ENCODE measurements at places on chromosomes 7 and 10.

GRCh38 chr7:28483908-28484605 lies 71.7 kb downstream of the CREB5 start:
- DNase-seq = no peak

DNA sequence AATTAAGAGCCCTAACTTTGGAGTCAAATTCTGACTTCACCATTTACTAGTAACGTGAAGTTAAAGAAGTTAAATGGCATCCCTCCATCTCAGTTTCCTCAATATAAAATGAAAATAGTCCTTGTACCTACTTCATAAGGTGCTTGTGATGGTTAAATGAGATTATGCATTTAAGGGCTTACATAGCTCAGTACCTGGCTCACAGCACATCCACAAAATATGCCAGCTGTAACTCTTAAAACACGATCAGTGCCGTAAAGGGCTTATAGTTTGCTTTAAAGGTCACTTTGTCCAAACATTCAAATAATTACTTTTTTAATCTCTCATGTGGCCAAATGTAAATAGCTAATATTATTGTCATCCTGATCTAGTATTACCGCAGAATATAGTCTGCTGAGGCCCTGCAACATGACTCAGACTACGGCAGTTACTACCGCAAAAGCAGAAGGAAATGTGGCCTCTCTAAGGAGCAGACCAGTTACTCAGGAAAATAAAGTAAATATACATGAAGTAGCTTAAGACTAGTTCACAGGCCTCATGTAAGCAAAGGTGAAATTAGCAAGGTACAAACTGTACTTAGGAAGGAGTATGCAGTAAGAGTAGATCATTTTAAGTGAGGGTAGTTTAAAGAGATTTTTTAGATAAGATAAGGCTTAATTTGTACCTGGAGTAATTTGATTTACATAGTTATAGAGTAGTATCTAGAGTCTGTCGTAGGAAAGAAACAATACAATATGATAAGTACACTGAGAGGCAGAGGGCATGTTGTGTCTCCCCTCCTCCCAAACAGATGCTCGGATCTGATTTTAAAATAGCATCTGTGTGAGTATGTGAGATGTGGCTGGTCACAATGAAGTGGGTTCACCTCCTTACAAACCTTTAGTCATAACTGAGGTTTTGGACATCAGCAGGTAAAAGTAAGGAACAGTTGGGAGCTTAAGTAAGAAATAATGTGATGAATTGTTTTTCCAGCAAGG lies 13.1 kb downstream of the CASP2 start:
- no peak for DNase-seq

DNA sequence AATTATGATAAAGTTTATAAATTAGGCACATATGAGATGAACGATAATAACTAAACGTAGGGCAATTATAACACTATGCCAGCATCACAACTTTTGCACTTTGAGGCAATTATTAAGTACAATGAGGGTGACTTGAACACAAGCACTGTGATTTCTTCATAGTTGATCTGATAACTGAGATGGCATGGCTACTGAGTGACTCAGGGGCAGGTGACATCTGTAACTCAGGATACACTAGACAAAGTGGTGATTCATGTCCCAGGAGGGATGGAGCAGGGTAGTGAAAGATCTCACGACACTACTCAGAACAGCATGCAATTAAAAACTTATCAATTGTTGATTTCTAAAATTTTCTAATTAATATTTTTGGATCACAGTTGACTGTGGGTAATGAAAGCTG lies 98.3 kb upstream of the ARHGAP21 start:
- DNase-seq = no peak

GRCh38 chr7:55575098-55575497 lies 2.8 kb upstream of the VOPP1 start:
- no peak for DNase-seq

- DNase-seq = no peak
These were observed 382.7 kb downstream of the THSD7A start for GRCh38 chr7:11449316-11449715.

DNA sequence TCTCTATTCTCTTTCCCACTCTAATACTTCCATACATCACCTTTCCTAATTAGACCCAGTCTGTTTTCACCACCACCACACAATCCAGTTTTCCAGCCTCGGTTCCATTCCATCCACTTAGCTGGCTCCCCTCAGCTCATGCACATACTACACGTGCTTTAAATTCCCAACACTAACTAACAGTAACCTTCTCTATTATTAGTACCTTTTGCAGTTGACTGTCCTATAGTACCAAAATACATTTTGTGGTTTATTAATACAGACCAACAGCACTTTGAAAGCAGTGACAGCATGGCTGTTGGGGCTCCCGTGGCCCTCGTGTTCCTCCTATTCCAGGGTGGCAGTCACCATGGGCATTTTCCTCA lies 64.9 kb downstream of the LARP4B start:
- no peak for DNase-seq

DNA sequence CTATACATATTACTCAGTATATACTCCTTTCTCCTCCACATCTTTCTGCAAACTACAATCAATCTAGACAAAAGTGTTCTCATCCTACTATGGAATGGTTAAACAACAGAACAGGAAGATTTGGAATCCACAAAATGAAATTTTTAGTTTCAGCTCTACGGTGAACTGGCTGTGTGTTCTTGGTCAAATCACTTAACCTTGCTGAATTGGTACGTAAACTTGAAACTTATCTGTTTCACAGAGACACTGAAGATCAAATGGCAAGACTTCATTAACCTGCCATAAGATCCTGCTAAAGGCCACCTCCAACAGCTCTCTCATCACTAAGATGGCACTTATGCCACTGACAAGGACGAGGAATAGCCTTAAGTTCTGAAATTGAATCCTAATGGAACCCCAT lies 1.5 kb downstream of the NUDCD3 start:
- no peak for DNase-seq

GRCh38 chr7:8190119-8190895 lies 71.7 kb downstream of the ICA1 start:
- peak; percentile 68 for DNase-seq

Measured in spinal cord (tissue), 10 donors.